ENCODE measurements at places on chromosomes 7 and 10.

DNA sequence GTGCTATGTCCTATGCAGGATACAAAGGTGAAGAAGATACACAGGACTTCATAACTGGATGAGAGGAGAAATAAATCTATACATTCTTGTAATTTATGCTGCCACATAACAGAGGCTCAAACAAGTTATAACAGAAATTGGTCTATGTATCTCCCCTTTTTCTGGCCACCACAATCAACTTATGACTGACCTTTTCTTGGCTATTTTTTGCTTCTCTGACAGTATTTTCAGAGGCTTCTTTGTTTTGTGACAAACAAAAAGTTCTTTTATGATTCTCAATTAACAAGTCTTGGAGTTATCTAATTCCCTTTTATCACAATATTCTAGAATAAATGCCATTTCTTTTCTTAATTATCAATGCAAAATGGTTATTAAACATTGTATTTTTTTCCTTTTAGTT lies 953.0 kb upstream of the ZWINT start:
- DNase-seq = no peak

- peak; percentile 56 for DNase-seq
These were observed 12.6 kb downstream of the MICALL2 start for GRCh38 chr7:1446620-1447032.

DNA sequence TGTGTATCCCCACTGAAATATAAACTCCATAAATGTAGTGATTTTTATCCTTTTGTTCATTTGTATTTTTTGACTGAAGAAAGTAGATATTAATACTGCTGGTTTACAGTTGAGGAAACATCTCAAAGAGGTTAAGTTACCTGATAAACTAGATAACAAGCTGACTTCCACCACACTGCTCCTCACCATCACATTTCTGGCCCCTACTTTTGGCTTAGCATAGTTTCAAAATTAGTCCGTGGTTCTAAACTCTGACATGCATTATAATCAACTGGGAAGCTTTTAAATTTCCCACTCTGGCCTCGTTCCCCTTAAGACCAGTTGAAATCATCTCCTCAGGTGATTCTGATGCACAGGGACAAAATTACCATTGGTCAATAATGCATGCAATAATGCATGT lies 43.5 kb downstream of the ANKIB1 start:
- DNase-seq = no peak

- DNase-seq = no peak
These were observed 8.2 kb upstream of the NDUFB2 start for GRCh38 chr7:140688341-140688740.

GRCh38 chr7:120740348-120740747 lies 117.6 kb downstream of the TSPAN12 start:
- DNase-seq = no peak

Measured in NCI-H1436 (cell line).